DMS153 (cell line): ENCODE measurements at places on chromosomes 2 and 18.

GRCh38 chr18:10131460-10132395, 217.9 kb downstream of the VAPA start:
- no peak for DNase-seq

DNA sequence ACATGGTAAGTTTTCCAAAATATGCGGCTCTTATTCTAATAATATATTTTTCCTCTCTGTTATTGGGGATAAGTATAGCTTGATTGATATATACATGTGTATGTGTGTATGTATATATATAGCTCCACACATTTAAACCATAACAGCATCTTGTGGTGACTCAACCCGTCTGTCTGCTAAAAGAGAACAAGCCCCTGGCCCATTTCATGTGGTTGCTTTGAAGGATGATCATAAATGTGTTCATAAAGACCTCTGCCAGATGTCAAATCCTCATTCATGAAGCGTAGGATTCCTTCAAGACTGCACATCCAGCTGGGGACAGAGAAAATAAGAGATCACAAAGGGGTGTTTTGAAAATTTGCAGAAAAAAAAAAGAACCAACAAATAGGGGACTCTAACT, 79.3 kb downstream of the RHOB start:
- DNase-seq, result no peak

- peak; percentile 14 for DNase-seq
Measured at GRCh38 chr2:557635-558301, 119.4 kb downstream of the TMEM18 start.

- no peak for DNase-seq
Measured at GRCh38 chr2:118764855-118765254, 82.6 kb downstream of the EN1 start.

DNA sequence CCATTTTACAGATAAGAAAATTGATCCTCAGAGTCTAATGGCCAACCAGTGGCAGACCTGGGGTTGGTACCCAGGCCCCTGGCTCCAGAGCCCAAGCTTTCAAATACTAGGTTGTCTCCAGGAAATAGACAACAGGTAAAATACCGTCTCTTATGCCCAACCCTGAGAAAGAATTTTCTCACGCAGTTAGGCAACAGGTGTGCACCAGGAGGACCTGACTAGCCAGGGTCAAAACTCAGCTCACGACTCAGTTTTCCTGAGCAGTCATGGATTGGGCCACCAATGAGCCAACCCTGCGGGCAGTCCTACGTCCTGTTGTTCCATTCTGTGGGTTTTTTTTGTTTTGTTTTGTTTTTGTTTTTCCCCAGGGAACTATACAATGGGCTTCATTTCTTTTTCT, 13.5 kb downstream of the TRIB2 start:
- no peak for DNase-seq

DNA sequence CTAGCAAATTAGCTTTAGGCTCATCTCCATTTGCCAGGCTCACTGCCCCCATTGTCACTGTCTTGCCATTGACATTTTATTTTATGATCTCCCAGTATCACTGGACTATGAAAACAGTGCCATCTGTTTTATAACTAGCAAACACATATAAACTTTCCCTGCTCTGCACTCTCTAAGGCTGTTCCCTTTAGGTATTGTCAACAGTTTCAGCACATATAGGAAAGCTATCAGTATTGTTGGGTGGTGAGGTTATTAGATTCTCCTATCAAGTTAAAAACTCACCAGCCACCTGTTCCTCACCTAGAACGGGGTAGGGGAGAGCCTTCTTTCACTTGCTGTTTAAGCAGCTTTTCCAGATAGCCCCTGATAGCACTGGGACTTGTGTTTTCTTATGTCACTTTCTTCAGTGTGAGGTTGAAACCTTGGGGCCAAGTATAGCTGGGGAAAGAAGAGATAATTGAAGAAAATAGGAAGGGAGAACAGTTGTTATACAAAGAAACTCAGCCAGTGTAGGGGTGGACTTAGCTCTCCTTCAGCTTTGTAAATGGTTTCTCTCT, 32.5 kb downstream of the CFLAR start:
- no peak for DNase-seq

- DNase-seq, result no peak
Measured at GRCh38 chr18:76264198-76264875, 230.7 kb downstream of the ZNF516 start.

GRCh38 chr18:25736516-25736915, 353.9 kb downstream of the SS18 start:
- no peak for DNase-seq

DNA sequence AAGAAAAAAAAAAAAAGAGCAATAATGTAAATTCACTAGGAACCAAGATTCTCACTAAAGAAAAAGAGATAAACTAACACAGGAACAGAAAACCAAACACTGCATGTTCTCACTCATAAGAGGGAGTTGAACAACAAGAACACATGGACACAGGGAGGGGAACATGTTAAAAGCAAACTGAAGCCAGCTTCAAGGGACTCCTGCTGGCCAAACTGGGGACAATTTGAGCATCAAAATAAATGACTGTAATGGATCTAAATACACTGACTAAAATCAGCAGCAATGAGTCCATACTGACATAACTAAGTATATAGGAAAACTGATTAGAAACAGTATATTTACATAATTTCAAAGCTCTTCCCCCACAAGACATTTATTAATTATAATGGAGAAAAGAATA, 73.0 kb downstream of the FARSB start:
- DNase-seq, result no peak

GRCh38 chr2:111049792-111050640, 70.7 kb upstream of the BCL2L11 start:
- no peak for DNase-seq

DNA sequence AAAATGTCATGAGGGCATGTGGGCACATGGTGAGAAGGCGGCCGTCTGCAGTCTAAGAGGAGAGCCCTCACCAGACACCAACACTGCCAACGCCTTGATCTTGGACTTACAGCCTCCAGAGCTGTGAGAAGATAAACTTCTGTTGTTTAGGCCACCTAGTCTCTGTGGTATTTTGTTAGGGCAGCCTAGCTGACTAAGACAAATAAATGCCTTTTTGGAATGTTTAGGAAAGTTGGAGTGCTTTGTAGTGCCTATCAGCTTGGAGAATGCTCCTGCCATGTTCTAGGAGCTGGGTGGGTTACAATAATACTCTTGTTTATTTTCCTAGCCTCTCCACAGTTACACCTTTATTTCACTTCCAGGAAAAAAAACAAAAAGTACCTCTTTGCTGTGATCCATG, 92.0 kb downstream of the SPP2 start:
- DNase-seq, result no peak

GRCh38 chr2:234795272-234795920, 156.4 kb upstream of the SH3BP4 start:
- peak; percentile 25 for DNase-seq

- DNase-seq, result no peak
Measured at GRCh38 chr2:231399853-231400680, 4.6 kb downstream of the B3GNT7 start.

GRCh38 chr18:40485318-40485717, 1469.7 kb upstream of the PIK3C3 start:
- DNase-seq, result no peak

DNA sequence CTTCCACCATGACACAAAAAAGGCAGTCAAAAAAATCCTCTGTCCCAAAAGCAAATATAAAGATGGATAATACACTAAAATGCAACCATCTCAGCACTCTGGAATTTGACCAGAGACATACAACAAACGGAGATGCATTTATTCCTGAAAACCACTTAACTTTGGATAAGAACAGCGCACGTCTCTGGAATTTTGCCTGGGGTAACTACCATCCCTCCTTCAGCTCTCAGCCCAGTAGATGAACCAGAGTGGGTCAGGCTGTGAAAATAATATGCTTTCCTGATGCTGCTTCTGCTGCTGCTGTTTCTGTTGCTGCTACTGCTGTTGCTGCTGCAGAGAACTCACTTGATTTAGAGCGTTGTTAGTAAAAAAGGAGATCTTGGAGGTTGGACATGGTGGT, 133.8 kb upstream of the ACVR2A start:
- DNase-seq, result no peak

GRCh38 chr2:68318914-68319397, 793 bp downstream of the CNRIP1 start:
- no peak for DNase-seq
